Mesendoderm (in vitro differentiated cells): ENCODE measurements at places on chromosomes 2 and 18.

- DNase-seq, result no peak
These were observed 18.8 kb upstream of the RMP24 start for GRCh38 chr18:35953688-35954087.

DNA sequence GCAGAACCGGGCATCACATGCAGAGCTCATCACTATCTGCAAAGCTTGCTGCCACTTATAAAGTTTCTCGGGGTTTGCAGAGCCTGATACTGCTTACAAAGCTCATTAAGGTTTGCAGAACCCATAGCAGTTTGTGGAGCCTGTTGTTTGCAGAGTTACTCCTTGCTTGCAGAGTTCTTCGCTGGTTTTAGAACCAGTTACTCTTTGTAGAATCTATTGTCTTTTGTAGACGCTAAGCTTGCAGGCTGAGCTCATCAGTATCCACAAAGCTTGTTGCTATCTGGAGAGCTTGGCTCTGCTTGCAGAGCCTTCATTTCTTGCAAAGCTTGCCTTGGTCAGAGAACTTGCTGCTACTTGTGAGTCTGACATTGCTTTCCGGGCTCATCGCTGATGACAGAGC, 106.9 kb downstream of the CELF4 start:
- DNase-seq, result no peak

DNA sequence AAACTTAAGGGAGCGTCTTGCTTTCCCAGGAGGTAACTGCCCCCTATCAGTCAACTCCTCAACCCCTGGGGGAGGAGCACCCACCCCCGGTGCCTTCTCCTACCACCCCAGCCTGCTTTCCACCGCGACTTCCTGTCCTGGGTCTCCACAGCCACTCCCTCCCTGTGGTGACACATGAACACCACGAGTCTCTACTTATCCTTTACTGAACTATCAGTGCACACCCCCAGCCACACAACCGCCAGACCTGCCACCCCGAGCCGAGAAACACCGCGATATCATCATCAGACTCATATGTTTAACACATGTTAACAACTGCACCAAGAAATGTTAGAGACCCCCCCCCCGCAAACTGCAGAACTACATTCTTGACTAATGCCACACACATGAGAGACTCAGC, 43.3 kb downstream of the LONRF2 start:
- DNase-seq, result no peak

DNA sequence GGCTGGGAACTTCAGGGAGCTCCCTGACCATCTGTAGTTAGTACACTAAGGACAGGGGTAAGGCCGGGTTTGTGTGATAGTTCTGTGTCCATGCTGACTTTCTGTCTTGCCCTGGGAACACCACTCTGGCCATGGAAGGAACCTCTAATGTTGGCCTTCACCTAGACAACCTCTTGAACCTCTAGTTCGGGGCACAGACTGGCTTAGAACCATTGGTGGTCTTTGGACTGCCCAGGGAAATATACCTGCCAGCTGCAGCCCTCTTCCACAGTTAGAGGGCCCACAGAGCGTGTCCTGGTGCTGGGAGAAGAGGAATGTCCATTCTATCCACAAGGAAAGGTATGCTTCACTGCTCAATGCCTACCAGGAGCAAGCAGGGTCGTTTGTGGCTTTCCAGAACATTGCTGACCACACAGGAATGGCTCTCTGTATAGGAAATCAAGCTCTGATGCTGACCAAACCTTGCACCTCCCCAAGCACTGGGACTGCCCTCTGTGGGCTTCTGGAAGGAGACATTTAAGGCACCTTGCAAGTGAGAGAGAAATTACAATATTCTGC, 318.8 kb upstream of the EPAS1 start:
- DNase-seq, result no peak

GRCh38 chr2:203195331-203196036, 43.3 kb upstream of the CYP20A1 start:
- DNase-seq, result no peak

DNA sequence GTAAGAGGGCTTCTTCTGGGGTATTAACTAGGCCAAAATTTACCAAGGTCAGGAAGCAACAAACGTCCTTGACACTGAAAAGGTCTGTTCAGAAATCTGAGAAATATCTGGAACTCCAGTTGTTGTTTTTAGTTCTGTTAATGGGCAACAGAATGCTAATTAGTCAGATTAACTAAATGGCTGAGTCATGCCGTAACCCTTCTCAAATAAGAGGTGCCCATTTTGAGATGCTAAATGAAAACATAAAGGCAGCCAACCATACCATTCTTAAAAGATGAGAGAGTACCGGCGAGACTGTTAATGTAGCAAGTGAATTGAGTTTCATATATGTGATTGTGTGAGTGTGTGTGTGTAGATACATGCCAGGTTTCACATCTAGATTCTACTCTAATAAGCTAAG, 147.9 kb upstream of the GAREM1 start:
- DNase-seq, result peak; percentile 23

- DNase-seq, result no peak
These were observed 66.5 kb downstream of the CAB39 start for GRCh38 chr2:230779126-230779525.

GRCh38 chr2:32424739-32425138, 67.9 kb downstream of the BIRC6 start:
- no peak for DNase-seq

DNA sequence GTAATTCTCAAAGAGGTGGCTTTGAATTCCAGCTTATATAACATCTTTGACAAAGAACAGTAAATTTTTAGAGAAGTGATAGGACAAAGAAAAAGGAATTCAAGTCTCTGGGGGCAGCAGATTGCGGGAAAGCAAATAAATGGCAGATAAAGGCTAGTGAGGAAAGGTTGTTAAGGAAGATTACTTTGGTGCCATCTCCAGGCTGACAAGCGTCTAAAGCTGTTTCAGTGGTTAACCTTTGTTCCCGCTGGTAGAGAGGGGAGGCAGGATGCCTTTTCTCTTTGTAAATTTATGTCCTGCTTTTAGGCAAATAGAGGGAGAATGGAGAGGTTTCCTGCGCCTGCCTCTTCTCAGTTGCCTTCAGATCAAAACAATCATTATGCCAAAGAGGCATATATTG, 431.2 kb upstream of the CHST9 start:
- DNase-seq, result peak; percentile 54

DNA sequence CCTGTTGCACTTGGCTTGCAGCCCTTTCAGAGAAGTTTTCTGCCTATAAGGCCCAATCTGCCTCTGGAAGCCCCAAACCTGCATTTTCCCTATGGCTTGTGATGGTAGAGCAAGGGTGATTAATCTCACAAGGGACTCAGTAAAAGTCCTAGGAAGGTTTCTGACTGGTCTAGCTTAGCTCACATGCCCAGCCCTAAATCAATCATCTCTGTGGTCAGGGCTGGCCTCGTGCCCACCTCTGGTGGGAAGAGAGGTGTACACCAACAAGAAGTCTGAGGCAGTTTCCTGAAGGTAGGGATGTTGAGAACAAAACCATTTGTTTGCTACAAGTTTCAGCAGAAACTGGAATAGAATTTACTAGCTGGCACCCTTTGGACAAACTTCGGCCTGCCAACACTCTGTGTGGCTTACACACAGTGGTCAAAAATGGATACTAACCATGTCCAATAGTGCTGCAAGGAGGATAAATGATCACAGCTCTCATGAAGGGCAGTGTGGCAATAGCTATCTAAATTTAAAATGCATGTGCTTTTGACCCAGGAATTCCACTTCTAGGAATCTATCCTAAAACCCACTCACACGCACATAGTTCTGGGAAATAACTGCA, 96.4 kb downstream of the EN1 start:
- no peak for DNase-seq

DNA sequence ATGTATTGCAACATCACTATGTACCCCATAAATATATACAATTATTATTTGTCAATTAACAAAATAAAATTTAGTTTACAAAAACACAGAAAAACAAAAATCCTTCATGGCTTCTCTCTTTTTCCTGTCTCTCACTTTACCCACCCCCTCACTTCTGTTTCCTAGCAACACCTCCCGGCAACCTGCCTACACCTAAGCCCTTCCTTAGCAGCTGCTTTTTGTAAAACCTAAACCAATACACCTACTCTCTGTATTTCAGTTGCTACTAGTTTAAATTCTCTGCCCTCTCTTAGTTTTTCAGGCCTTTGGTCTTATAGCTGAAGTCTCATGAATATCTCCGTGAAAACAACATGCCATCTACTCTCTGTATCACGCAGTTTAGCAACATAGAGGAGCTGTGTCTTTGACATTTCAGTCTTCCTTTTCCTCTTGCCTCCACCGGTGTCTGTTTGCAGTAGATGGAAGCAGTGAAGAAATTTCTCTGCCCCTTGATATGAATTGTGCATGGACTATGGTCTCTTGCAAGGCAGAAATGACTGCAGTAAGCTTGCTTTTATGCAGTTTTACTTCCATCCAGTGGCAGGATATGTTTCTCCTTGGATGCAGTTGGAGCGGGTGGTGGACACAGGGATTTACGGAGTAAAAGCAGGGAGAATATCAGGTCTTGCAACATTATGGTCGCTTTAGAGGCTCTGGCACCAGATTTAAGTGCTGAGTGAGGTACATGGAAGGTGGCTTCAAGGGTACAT, 42.0 kb upstream of the ZDBF2 start:
- DNase-seq, result no peak

- no peak for DNase-seq
These were observed 126.7 kb downstream of the TMEM182 start for GRCh38 chr2:102888514-102888913.

- DNase-seq, result no peak
These were observed 22.3 kb downstream of the CLASP1 start for GRCh38 chr2:121626777-121627524.

- DNase-seq, result no peak
These were observed 85.9 kb downstream of the USP40 start for GRCh38 chr2:233480490-233481202.

- DNase-seq, result no peak
These were observed 15.2 kb upstream of the AGAP1 start for GRCh38 chr2:235478609-235479008.

DNA sequence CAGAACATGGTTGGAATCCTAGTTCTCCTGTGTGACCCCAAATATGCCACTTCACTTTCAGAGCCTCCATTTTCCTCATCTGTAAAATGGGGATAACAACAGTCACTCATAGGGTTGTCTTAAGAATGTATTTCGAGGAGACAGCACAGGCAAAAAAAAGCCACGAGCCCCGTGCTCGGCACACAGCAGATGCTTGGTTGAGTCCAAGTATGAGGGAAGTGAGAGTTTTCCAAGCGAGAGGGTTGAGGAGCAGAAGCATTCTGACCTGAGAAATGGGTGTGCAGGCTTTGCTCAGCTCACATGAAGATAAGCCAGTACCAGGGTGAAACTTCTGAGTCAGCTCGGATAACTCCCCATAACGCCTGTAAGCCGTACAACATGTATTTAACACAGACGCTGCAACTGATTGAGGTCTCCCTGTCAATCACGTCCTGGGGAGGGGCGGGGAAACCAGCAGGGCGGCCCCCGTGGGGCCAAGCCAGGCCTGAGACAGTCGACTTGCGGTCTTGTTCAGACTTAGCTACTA, 23.0 kb upstream of the ODC1 start:
- no peak for DNase-seq

GRCh38 chr18:55695091-55695490, 107.1 kb upstream of the TCF4 start:
- no peak for DNase-seq

DNA sequence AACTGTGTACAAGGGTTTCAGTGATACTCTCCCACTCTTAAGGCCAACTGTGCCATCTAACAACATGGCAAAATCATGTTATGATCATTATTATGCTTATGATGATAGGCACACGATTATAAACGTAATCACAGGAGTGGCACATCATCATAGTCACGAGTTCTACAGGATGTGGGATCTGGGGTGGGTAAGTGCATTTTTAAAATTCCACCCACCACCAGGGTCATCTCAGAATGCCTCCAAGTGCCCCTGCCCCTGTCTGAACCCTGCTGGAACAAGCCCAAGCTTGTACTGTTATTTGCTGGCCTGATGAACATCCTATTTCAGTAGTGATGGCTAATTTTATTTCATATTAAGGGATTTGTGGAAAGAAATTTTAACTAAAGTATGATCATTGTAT, 117.8 kb downstream of the PTPRM start:
- DNase-seq, result peak; percentile 41

- DNase-seq, result no peak
These were observed 16.0 kb downstream of the INSIG2 start for GRCh38 chr2:118103951-118104940.

GRCh38 chr2:160332318-160332717, 132.2 kb upstream of the ITGB6 start:
- peak; percentile 92 for DNase-seq

DNA sequence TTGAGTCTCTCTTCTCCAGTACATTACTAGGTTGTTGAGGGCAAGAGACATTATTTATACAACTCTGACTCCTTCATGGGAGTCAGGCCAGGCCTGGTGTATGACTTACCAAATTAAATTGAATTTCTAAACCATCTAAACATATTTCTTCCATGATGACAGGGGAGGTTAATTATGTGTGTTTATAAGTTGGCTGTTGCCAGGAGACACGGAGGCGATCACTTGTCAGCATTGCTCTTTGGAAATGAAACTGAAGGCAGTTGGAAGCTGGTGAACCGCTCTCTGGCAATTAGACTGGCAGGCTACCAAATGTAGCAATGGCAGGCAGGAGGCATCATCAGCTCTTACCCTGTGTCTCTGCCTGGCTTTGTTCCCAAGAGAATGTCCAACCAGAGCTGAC, 241.4 kb downstream of the KCNS3 start:
- no peak for DNase-seq

DNA sequence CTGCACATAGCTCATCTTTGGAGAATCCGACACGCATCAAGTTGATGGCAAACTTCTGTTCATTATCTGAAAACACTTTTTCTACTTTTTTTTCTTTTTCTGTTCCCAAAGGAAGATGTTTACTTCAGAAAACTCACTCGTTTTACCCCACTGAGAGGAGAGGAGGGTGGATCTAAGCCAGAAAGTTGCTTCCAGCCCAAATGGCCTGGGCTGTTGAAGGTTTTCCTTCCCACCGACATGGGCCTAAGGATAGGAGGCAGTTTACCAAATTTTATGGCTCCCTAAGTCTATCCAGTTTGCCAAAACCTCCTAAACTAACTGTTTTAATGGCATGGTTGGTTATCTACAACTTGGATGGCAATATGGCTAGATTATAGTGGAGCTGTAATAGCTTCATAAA, 70.4 kb downstream of the DDX1 start:
- no peak for DNase-seq

DNA sequence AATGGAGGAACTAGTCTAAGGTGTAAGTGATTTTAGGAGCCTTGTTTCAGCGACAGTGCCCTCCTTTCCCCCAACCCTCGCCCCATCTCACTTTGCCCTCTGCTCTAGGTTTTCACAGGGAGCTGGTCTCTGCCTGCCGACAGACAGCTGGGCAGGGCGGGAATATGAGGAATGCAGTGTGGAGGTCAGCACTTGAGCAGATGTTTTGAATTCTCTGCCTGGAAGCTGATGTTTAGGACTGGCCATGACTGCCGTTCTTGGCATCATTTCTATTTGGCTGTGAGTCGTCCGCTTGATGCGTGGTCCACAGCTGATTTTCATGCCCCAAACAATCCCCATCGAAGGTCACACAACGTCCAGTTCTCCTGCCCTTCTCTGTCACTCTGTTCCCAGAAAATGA, 55.1 kb upstream of the SIX3 start:
- no peak for DNase-seq

GRCh38 chr2:104701411-104701911, 152.5 kb upstream of the POU3F3 start:
- no peak for DNase-seq

- no peak for DNase-seq
These were observed 8.0 kb downstream of the PDCD1 start for GRCh38 chr2:241850544-241851324.
